ENCODE measurements at places on chromosomes 13 and 19. TPM values are rescaled to one million over a fixed set of nuclear protein-coding genes. Genes with fewer than 3 reads are reported as not detected.

The CILP2 gene
- 0.02 TPM for total RNA-seq

The TLE2 gene
- total RNA-seq, result 1.9 TPM

The CXCL17 gene
- total RNA-seq, result not detected

The ZNF763 gene
- total RNA-seq, result not detected

The EDNRB gene
- total RNA-seq, result 0.52 TPM

The MEF2B gene
- total RNA-seq, result 0.59 TPM

The ATP5F1D gene
- 37.2 TPM for total RNA-seq

The CYP4F8 gene
- total RNA-seq, result not detected

The KLK12 gene
- not detected for total RNA-seq

All from NCI-H460 (cell line).